ENCODE measurements at places on chromosomes 11 and 22. TPM values are rescaled to one million over a fixed set of nuclear protein-coding genes. Genes with fewer than 3 reads are reported as not detected.

DNA sequence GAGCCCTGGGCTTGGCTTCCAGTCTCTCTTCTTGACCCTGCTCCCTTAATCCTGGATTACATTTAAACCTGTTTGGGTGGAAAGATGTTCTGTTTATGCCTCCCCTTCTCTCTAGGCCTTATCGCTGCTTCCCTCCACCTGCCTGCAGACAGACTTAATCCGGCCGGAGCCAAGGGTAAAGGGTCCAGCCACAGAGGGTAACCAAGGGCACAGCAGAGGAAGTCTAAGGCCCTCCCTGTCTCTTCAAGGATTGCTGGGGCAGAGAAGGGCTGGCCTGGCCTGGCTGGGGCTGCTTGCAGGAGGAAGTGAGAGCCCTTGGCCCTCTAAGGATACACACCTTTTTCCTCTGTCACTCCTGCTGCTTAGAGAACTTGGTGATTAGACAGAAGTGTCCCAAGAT, 2.1 kb downstream of the GAL3ST3 start:
- no peak for DNase-seq

GRCh38 chr22:24337894-24338645, 67.4 kb downstream of the SPECC1L start:
- no peak for DNase-seq

DNA sequence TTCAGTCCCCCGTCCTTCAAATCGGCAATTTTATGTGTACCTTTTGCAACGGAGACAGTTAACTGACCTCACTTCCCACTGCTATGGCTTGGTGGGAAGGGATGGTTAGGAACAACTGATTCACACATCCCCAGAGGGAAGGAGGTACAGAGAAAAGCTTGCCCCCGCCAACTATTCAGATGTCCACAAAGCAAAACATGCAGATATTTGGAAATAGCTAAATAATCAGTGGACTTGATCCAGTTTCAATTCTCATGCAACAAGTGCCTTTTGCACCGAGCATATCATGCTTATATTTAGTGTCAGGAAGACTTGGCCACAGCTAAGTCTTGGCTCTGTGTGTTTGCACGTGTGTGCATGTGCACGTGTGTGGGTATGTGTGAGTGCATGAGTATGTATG, 144.6 kb downstream of the SNX19 start:
- DNase-seq, result no peak

Gene ISX
- not detected for total RNA-seq

Gene FAM227A
- total RNA-seq, result 1.9 TPM

DNA sequence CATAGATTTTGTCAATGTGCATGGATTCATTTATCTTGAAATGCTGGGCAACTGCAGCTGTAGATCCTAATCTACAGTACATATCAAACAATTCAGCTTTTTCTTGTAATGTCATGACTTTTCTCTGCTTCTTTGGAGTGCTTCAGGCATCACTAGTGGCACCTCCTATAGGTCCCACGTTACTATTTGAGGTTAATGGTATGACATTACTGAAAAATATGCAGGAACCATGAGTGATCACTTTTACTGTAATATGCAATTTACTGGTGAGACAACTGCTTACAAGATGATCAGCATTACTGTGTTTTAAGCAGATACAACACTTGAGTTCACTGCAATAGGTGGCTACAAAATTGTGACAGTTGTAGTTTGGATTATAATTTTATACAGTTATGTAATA, 3.0 kb downstream of the CENATAC start:
- no peak for DNase-seq

Gene BEST1
- total RNA-seq, result not detected

GRCh38 chr22:37827056-37827455, 3.9 kb downstream of the GALR3 start:
- no peak for DNase-seq

GRCh38 chr11:96097844-96098421, 174.0 kb upstream of the MTMR2 start:
- no peak for DNase-seq

Gene CEP126
- 0.58 TPM for total RNA-seq

DNA sequence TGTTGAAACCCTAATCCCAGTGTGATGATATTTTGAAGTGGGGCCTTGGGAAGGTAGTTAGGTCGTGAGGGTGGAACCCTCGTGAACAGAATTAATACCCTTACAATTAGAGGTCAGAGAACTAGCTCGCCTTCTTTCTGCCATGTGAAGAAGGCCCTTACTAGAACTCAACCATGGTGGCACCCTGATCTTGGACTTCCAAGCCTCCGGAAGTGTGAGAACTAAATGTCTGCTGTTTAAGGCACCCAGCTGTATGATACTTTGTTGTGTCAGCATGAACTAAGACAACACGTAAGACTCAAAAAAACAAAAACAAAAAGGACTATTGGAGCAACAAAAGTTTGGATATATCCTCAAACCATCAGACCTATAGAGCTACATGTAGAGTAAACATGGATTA, 52.0 kb downstream of the TMEM123 start:
- no peak for DNase-seq

- DNase-seq, result no peak
These were observed 2.0 kb downstream of the MRGPRF start for GRCh38 chr11:69010964-69011623.

Gene KCNK4
- total RNA-seq, result not detected

Gene SCARF2
- total RNA-seq, result 17.4 TPM

- DNase-seq, result no peak
These were observed 13.3 kb downstream of the ARHGAP1 start for GRCh38 chr11:46686886-46687795.
